ENCODE measurements at places on chromosomes 3 and 15.

DNA sequence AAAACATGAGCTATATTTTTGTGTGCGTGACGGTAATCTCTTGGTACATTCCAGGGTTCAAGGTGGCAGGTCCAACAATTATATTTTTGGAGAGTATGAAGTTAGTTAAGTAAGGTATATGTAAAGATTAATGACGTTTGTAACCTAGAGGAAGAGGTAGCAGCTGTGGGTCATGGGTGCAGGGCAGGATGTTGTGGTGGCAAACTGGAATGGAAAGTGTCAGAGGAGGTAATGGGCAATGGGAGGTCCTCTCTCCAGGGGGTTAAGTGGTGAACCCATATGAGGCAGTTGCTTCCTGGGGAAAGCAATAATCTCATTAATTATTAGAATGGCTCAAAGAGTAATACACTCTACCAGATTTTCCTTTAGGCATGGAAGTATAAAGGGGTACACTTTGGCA is 1.0 kb upstream of the CD200R1L start:
- DNase-seq = no peak

DNA sequence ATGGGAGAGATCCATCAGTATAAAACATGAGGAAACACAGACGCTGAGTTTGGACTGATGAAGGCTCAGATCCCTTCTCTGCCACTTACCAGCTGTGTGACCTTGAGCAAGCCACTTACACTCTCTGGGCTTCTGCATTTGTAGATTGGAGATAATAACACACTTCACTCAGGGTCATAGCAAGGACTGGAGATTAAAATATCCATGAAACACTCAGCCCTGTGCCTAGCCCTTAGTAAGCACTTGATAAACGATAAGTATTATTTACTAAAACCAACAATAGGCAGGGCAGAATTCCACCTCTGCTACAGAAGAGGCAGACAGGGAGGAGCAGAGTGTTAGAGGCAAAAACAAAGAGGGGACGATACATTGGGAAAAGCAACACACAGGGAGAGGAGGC is 420.5 kb upstream of the WNT5A start:
- DNase-seq = no peak

- DNase-seq = no peak
These were observed 33.9 kb upstream of the MEIS2 start for GRCh38 chr15:37134244-37134643.

GRCh38 chr3:17119201-17120072 is 234.7 kb downstream of the PLCL2 start:
- no peak for DNase-seq

DNA sequence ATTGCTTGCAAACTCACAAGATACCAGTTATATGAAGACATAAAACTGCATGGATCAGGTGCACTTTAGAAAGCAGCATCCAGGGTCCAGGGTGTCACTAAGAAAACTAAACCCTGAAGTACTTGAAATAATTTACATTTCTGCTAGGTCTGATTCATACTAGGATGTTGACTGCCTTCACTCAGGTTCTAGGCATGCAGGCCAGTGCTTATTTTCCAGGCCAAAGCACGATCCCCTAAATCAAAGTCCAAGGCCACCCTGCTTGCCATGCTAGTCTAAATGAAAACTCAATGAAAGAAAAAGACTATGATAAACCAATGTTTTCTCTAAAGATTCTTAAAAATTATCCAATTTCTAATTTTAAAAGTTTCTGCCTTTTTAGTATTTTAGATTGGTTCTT is 49.4 kb downstream of the GREM1 start:
- DNase-seq = no peak

- DNase-seq = no peak
These were observed 235.0 kb downstream of the SLC9A9 start for GRCh38 chr3:143613226-143613625.

- DNase-seq = no peak
These were observed 406.5 kb upstream of the TGFBR2 start for GRCh38 chr3:30199855-30200254.

DNA sequence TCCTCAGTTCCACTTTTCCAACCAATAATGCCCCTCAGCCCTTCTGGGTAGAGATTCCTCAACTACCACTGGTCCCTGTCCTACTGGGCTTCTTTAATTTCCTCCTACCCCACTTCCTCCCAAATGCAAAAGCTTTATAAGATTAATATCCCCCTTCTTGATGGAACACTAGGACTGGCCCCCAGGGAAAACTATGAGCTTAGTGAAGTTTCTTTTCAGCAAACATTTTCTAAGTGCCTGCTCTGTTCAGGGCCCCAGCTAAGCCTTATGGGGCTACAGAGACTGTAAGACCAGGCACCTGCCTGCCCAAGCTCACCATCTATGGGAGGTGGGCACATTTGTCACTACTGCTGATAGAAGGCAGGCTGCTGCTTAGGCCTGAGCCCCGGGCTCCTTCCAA is 79.4 kb downstream of the RPLP1 start:
- DNase-seq = no peak

DNA sequence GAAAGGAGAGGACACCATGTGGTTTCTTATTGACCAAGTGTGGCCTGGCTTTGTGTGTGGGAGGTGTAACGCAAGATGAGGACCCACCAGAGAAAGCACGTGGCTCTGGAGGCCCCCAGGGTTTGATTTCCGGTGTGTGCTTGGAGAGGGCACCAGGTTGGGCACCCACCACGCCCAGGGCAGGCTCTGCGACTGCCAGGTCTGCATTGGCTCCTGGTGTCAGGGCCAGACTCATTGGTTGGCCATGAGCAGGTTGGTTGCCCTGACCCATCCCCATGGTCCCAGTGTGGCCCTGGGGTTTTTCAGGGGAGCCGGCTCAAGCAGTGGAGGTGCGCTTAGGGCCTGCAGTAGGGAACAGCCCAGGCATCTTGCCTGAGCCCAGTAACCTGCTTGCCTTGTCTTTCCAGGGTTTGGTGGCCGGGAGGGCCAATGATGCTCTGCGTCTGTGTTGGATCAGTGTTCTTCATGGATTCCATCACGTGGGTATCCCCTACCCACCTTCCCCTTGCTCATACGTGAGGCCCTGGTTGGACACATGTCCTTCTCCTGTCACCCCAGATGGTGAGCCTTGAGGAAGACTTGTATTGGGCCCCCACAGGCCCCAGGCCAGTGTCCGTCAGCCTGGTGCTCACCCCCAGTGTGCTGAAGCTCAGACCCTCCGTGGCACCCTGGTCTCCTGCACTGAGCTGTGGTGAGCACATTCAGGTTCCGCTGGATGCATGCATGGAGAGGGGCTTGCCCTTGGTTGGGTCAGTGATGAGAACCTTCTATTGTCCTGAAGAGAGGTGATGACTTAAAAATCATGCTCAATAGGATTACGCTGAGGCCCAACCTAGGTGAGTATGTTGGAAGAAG is 193.9 kb downstream of the UBE3A start:
- no peak for DNase-seq

DNA sequence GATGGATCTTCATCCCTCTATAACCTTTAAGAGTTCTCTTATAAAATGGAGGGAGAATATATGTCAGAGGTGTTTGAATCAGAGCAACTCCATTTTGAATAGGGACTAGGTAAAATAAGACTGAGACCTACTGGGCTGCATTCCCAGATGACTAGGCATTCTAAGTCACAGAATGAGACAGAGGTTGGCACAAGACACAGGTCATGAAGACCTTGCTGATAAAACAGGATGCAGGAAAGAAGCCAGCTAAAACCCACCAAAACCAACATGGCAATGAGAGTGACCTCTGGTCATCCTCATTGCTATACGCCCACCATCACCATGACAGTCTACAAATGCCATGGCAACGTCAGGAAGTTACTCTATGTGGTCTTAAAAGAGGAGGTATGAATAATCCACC is 211.0 kb downstream of the GBE1 start:
- DNase-seq = no peak

GRCh38 chr3:19596408-19596807 is 337.6 kb downstream of the EFHB start:
- no peak for DNase-seq

- no peak for DNase-seq
These were observed 109.9 kb upstream of the RAP2B start for GRCh38 chr3:153052096-153052460.

DNA sequence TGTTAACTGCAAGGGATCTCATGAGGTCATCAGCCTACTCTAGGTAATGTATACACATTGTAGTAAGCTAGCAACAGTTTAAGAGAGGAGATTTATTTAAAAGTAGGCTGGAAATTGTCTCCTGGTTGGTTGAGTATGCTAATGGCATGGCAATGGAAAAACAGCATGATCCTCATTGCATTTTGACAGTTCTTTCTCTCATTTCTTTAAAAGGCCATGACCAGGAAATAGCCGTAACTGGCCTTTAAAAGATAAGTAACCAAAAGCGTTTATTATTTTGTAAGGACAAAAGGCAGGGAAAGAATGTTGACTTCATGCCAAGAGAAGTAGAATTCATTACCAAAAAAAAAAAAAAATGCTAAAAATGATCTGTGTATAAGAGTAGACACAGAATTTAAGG is 310.3 kb downstream of the FGF12 start:
- DNase-seq = no peak

DNA sequence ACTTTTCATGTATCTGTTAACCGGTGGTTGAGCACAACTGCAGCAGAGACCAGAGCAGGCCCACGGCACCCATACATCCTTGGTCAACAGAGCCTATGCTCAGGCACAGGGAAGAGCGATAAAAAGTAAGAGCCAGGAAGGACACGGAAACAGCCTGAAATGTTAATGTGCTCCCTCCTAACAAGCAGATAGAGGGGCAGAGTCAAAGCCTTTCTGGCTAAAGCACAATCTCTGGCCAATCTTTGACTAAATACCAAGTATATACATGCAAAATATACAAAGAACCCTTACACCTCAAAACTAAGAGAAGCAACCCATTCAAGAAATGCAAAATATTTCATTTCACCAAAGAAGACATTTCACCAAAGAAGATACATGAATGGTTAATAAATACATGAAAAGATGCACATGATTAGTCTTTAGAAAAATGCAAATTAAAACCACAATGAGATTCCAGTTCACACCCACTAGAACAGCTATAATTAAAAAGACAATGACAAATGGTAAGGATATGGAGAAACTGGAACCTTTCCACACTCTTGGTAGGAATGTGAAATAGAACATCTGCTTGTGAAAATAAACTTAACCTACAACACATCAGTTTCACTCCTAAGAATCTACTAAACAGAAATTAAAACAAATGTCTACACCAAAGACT is 88.0 kb downstream of the OSBPL10 start:
- no peak for DNase-seq

GRCh38 chr3:89859757-89860156 is 752.3 kb downstream of the EPHA3 start:
- DNase-seq = no peak

- DNase-seq = no peak
These were observed 2.5 kb downstream of the ALDH1A2 start for GRCh38 chr15:58062983-58063382.

DNA sequence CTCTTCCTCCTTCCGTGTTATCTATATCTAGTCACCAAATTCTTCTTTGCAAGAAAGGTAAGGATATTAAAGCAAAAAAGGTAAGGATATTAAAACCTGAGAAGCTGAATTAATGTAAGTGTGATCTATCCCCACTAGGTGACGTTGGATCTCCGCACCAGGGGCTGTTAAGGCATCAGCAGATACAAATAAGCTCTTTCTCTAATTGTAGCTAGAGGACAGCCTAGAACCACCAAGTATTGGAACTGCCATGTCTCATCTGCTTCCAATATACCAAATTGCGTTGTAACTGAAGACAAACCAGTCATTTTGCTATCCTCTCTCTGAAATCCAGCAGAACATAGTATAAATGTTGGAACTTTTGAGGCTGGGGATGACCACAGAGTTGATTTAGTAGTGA is 471.2 kb upstream of the TGFBR2 start:
- no peak for DNase-seq

DNA sequence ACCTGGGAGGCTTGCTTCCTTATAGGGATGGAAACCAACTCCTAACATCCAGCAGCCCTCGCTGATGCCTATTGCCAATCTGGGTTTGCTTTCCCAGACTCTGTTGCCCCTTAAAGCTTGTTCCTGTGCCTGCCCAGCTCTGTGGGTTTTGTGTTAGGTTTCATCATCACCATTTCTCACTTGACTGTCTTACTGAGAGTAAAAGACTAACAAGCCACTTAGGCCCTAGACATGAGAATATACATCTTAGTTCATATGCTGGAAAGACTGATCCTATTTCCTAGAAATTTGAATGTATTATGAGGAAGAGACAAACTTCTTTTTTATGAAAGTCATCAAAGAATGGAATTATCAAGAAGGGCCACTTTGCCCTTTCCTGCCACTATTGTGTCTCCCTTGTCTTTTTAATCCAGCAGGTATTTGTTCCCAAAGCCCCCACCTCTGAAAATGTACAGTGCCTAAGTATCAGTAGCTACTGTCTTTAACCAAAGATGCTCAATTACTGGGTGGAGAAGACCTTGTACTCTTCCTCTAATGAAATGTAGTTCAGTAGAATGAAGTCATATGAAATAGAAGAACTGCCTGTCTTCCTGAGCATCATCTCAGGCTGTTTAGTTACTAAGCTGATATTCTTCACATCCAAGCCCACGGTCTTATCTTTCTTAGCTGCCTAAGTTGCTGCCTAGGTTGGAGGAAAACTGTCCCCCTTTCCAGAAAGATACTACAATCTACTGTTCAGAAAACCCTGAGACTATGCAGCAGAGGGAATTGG is 59.8 kb upstream of the ZPLD1 start:
- DNase-seq = no peak

DNA sequence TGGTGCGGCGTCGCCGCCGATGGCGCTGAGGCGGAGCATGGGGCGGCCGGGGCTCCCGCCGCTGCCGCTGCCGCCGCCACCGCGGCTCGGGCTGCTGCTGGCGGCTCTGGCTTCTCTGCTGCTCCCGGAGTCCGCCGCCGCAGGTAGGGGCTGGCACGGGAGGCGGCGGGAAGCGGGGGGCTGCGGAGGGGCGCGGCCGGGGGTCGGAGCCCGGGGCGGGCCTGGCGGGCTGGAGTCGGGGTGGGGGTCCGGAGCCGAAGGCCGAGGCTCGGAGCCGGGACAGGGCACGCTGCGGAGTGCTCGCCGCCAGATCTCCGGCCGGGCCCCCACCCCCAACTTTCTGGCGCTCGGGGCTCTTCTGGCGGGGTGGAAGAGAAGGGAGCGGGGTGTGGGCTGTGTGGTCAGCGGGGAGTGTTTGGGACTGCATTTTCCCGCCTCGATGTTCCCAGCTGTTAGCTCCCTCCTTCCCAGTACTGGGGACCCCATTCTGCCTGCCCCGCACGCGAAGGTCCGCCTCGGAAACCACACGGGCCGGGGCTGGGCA is 299 bp downstream of the TYRO3 start:
- no peak for DNase-seq
